ENCODE measurements at places on chromosomes 12 and 14. TPM values are rescaled to one million over a fixed set of nuclear protein-coding genes. Genes with fewer than 3 reads are reported as not detected.

GRCh38 chr14:58755031-58755925, 117.5 kb downstream of the DACT1 start:
- H3K36me3 ChIP-seq, result no peaks in the 10 kb centered on the region
- peak overlapping the region; percentile 54 for H3K27ac ChIP-seq
- H3K4me1 ChIP-seq, result peaks cover 25% of the 10 kb centered on the region
- H3K27me3 ChIP-seq, result no peaks in the 10 kb centered on the region

DNA sequence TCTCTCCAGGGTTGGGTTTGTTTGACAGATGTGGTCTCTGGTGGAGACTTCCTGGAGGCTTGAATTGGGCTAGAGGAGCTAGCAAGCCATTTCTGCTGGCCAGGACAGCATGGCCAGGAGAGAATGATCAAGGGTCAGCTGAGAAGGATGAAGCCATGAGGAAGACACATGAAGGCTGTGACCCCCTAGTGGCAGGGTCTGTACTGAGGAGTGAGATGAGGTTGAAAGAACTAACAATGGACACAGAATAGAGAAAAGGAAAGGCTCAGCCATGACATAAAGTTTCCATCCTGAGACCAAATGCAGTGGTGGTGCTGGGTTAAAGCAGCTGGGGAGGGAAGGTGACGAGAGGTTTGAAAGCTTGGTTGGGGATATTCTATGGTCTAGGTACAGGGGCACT, 89.9 kb downstream of the NT5DC3 start:
- DNase-seq, result no peak
- H3K27ac ChIP-seq, result no peak overlapping the region
- H3K4me1 ChIP-seq, result no peaks in the 10 kb centered on the region
- H3K27me3 ChIP-seq, result no peaks in the 10 kb centered on the region
- no peak overlapping the region for H3K4me3 ChIP-seq

DNA sequence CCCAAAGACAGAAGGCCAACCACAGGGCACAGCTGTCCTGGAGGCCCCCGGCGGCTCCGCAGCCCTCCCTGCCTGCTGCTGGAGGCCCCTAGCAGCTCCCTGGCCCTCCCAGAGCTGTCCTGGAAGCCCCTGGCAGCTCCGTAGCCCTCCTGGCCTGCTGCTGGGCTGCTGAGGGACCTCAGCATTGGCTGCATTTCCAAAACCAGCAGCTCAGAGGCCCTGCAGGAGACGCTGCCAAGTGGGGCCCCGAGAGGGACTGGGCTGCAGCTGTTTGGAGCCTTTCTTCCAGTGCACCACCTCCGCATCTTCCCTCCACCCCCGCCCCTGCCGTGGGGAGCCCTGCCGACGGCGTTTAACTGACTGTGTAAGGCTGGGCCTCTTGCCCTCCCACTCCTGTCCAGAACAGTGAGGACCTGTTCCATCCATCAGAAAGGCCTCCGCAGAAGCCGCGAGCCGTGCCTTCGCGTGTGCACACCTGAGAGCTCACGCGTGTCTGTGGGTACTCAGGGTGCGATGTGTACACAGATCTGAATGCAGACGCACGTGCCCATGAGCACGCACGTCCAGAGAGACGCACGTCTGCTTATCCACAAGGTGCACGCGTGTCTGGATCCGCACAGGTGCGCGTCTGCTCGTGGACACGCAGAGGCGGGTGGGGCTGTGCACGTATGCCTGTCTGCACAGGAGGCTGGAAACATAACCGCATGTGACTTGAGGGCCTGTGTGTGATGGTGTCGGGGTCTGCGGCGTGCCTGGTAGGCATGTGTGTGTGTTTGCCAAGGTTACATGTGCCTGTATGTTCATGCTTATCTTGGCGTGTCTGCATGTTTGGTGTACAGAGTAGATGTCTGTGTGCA, 57.0 kb upstream of the FBRSL1 start:
- peak overlapping the region; percentile 8 for H3K4me3 ChIP-seq
- no peak for DNase-seq
- peaks cover 6% of the 10 kb centered on the region for H3K36me3 ChIP-seq
- H3K4me1 ChIP-seq, result peaks cover 37% of the 10 kb centered on the region
- H3K27ac ChIP-seq, result no peak overlapping the region

Gene CFAP251
- total RNA-seq, result 1.6 TPM

Gene SERPINA9
- not detected for total RNA-seq

Gene DNAI7
- 0.37 TPM for total RNA-seq

Gene BATF
- total RNA-seq, result not detected
